IMR-90 (cell line): ENCODE measurements at places on chromosomes 1 and 21. TPM values are rescaled to one million over a fixed set of nuclear protein-coding genes. Genes with fewer than 3 reads are reported as not detected.

The OVAAL gene
- not detected in 2 replicates for total RNA-seq

The GUCA2A gene
- total RNA-seq: not detected in 2 replicates

- DNase-seq: peak; percentile 65
- H3K4me3 ChIP-seq: no peak overlapping the region
- H3K4me1 ChIP-seq: peaks cover 8% of the 10 kb centered on the region
- no peak overlapping the region for H3K27ac ChIP-seq
- 0 out of 2 replicates have a peak, but pooled peaks cover 2% of the 10 kb centered on the region for H3K36me3 ChIP-seq
Observed at GRCh38 chr1:42240966-42241755, 76.6 kb upstream of the GUCA2A start.

DNA sequence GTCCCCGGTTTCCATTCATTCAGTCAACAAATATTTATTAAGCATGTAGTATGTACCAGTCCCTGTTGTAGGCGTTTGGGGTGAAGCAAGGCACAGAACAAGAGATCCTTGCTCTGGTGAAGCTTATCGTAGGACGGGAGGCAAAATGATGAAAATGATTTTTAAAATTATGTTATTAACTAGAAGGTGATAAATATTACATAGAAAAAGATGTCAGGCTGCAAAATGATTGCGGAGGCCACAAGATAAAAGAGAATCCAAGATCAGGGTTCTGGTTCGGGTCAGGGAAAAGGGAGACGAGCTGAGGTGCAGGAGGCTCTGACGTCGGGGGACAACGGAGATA lies 602 bp upstream of the CGN start:
- peak overlapping the region; percentile 54 for H3K4me3 ChIP-seq
- peaks cover 33% of the 10 kb centered on the region for H3K27me3 ChIP-seq
- no peak for DNase-seq

DNA sequence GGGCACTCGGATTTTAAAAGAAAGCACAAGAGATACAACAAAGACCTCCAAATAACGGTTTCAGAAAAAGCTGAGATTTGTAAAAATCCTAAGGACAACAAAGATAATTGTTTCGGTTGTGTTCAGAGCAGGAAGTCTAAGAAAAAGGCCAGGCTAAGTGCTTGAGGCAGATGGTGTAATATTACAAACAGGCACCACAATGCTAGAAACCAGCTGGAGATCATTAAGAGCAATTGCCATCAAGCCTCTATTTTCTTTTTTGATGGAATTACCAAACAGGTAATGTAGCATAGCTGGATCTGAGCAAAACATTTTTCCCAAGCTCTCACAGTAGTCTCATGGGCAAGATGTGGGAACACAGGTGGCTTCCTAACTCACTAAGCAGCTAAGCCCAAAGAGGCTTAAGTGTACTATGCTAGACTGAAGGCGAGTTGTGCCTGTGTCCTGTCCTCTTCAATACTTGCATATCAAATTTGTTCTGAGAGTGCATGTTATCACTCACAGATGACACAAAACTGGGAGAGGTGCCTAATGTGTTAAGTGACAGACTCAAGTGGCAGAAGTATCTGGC lies 161.6 kb downstream of the GLUL start:
- no peak overlapping the region for H3K27ac ChIP-seq
- no peak overlapping the region for H3K4me3 ChIP-seq
- H3K36me3 ChIP-seq: no peaks in the 10 kb centered on the region
- DNase-seq: no peak

GRCh38 chr1:35294809-35295208 lies 26.3 kb downstream of the ZMYM4 start:
- no peak for DNase-seq
- H3K4me3 ChIP-seq: no peak overlapping the region
- H3K27me3 ChIP-seq: no peaks in the 10 kb centered on the region
- H3K4me1 ChIP-seq: no peaks in the 10 kb centered on the region
- H3K27ac ChIP-seq: no peak overlapping the region

DNA sequence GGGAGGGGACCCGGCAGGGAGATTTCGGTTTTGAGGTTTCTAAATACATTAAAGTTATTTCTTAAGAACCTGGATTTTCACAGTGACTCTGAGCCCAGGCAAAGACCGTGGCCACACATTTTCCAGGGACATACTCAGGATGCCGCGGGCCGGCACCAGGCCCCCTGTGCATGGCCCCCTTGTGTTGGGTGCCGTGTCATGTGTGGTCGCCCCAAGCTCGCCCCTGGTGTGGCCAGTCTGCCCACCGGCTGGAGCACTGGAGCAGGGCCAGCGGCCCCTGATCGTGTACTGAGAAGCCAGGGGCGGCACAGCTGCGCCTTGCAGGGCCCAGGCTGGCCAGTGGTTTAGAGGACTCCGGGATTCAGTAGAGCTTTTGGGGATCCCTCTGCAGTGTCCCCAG lies 26.6 kb downstream of the ARHGEF16 start:
- no peaks in the 10 kb centered on the region for H3K4me1 ChIP-seq
- peaks cover 2% of the 10 kb centered on the region; the same call in 1 of the 2 replicates for H3K27me3 ChIP-seq
- no peak for DNase-seq
- H3K4me3 ChIP-seq: no peak overlapping the region

DNA sequence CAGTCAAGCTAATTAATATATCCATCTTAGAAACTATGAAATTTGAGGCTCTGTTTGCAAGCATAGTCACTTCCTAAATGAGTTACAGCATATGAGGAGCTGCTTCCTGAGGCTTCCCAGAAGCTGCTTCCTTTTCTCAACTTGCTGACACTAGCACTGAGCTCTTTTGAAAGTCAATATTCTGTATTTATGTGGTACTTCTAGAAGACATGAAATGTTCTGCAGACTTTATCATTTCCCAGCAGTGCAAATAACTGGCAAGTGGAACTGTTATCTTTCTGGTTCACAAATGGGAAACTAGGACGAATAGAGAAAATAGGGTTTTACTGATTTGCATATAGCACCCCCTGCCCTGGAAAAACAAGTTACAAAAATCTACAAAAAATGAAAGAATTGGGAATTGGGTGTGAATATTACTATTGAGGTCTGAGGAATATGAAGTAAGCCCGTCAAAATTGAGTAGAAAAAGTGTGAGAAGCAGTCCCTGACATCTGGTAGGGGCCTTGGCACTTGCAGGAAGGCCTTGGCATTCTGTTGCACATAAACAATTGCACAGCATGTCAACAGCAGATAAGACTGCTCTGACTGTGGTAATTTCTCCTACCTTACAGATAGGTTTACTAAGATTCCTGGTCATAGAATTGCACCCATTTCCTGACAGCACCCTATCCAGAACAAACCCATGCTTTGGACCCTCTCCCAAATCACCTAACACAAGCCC lies 7.1 kb downstream of the GIPC2 start:
- no peaks in the 10 kb centered on the region for H3K36me3 ChIP-seq
- H3K27ac ChIP-seq: no peak overlapping the region
- H3K4me1 ChIP-seq: no peaks in the 10 kb centered on the region
- H3K27me3 ChIP-seq: no peaks in the 10 kb centered on the region
- DNase-seq: no peak

The PLPPR4 gene
- total RNA-seq: 6.4 and 7.0 TPM in 2 replicates

GRCh38 chr1:26938004-26938658 lies 16.6 kb downstream of the NUDC start:
- no peak overlapping the region for H3K4me3 ChIP-seq
- H3K27ac ChIP-seq: no peak overlapping the region
- H3K36me3 ChIP-seq: peaks cover 32% of the 10 kb centered on the region
- H3K27me3 ChIP-seq: no peaks in the 10 kb centered on the region
- peaks cover 7% of the 10 kb centered on the region; the same call in 1 of the 2 replicates for H3K4me1 ChIP-seq

DNA sequence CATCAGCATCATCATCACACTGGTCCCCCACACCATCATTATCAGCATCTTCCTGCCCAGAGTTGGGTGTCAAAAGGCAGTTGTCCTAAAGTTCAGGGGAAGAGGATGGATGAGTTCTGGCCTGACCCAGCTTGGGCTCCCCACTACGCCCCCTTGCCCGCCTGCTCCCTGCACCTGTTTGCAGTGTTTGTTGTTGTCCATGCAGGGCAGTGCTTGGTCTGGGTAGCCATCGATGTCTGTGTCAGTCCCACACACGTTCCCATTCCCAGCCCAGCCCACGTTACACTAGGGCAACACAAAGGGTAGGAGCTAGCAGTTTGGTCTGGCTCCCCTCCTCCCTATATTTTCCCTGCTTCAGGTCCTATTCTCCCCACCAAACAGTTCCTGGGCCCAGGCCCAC lies 6.8 kb downstream of the THBS3 start:
- DNase-seq: no peak
- H3K36me3 ChIP-seq: peaks cover 28% of the 10 kb centered on the region
- H3K27me3 ChIP-seq: no peaks in the 10 kb centered on the region
- H3K4me3 ChIP-seq: no peak overlapping the region
- H3K27ac ChIP-seq: no peak overlapping the region
- H3K4me1 ChIP-seq: no peaks in the 10 kb centered on the region; the same call in 1 of the 2 replicates
